ENCODE measurements at places on chromosomes 16 and 17.

- no peak for DNase-seq
Measured at GRCh38 chr16:4260360-4260759, 12.5 kb downstream of the TFAP4 start.

- no peak for DNase-seq
Measured at GRCh38 chr17:5608399-5609112, 24.2 kb upstream of the NLRP1 start.

- DNase-seq = no peak
Measured at GRCh38 chr17:72922219-72922618, 170.3 kb downstream of the SLC39A11 start.

DNA sequence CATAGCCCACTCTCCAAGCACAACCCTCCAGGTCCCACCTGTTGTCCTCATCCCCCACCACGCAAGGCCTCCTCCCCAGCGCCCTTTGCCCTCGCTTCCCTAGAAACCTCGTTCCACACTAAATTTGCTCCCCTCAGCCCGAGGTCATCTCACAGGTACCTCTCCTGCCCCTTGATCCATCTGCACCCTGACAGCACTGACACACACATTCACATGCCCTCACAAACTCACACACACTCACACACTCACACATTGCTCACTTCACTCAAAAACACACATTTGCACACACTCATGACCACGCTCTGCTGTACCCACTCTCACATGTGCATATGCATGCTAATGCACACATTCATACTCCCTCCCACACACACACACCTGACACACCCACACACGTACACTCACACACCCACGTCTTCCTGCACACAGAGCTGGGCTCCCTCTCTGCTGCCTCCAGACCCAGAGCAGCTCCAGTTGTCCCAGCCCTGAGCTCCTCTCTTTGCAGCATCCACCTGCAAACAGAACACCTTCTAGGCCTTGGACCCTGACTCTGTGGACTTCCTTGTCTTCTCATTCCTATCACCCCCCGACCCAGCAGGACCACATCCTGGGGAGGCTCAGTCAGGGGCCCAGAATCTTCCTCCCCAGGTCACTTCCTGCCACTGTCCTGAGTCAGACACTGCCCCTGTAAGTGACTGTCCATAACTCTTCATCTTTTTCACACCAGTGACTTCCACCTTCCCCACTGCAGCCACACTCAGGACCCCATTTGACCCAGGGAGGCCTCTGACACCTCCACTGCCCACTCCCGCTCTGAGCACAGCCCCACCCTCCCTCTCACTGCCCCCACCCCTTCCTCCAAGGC is 4.9 kb downstream of the ASGR2 start:
- no peak for DNase-seq

DNA sequence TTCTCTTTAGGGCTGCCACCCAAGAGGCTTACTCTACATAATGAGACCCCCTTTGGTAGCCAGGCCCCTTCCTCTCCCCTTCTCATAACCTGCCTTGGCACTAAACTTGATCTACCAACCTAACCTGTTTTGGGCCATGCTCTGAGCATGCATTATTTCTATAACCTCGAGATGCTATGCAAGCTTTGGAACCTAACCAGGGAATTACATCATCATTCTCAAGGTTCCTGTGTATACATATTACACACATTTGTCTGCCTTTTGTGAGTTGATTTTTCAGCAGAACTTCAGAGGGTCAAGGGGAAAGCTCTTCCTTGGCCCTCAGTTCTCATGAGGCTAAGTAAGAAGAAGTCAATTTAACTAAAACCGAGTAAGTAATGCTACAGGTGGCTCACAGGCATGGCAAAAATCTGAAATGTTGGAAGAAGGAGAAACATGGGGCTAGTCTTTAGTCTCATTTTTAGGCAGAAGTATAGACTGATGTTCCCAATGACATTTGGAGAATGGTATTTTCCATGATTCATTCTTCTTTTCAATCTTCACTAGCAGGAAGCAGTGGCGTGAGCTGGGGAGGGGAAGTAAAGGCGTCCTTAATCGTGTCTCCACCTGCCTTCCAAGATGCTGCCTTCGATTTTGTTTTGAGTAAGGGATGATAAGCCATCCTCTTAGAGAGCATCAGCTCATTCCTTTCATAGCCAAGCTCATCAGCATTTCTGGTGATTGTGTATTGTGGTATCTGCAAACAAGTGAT is 308.4 kb downstream of the ABCC12 start:
- DNase-seq = no peak

DNA sequence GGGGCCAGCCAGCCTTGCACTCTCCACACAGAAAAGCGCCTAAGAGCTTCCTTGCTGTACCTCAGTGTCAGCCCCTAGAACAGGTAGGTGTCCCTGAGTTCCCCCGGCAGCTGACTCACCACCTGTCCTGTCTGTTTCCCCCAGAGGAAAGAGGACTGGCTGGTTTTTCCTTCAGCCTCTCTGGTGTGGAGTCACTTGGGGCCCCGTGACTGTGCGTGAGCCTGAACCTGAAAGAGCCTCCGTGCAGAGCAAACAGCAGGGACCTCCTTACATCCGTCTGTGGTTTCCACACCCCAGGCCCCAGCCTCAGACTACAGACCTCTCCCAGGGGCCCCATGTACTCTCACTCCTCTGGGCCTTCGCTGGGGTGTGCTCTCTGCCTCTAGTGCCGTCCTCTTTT is 87.8 kb downstream of the GNAO1 start:
- DNase-seq = peak; percentile 35

DNA sequence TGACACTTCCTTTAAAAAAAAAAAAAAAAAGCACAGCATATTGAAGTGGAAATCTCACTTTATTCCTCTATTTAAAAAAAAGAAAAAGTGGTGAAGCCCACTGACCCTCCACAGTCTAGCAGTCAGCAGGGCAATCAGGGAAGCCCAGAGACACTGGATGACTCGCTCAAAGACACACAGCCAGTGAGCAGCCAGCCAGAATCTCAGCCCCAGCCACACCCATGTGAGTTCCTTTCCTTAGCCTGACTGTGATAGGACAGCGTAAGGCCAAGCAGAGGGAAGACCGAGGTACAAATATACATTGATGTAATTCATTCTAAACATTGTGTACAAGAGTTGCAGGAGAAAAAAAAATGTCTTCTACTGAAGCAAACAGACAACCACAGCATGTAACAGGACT is 22.5 kb downstream of the XPO6 start:
- DNase-seq = peak; percentile 60

DNA sequence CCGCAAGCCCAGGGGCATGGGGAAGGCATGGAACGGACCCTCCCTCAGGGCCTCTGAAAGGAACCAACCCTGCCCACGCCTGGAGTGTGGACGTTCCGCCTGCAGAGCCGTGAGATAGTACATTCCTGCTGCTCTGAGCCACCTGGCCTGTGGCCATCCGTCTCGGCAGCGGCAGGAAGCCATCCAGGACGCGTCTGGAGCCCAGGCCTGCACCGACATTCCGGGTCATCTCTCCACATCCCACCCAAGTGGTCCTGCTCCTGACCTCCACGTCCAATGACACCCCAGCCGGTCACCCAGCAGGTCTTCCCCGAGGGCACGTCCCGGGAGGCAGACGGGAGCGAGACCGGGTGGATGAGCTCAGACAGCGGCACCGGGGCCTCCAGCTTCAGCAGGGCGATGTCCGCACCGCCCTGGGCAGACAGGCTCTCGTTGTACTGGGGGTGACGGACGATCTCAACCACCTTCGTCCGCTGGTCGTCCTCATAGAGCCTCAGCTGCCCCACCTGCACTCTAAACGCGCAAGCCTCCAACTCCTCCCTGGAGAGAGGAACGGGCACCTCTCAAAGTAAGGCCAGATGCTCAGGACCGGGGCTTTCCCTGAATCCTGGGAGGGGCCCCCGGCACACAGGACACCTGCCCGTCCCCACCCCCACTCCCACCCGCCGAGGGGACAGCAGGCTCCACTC is 21.3 kb upstream of the UBE2I start:
- no peak for DNase-seq

GRCh38 chr17:37527249-37527851 is 37.7 kb downstream of the DUSP14 start:
- peak; percentile 67 for DNase-seq

GRCh38 chr16:87263418-87264052 is 53.7 kb downstream of the C16orf95 start:
- no peak for DNase-seq

DNA sequence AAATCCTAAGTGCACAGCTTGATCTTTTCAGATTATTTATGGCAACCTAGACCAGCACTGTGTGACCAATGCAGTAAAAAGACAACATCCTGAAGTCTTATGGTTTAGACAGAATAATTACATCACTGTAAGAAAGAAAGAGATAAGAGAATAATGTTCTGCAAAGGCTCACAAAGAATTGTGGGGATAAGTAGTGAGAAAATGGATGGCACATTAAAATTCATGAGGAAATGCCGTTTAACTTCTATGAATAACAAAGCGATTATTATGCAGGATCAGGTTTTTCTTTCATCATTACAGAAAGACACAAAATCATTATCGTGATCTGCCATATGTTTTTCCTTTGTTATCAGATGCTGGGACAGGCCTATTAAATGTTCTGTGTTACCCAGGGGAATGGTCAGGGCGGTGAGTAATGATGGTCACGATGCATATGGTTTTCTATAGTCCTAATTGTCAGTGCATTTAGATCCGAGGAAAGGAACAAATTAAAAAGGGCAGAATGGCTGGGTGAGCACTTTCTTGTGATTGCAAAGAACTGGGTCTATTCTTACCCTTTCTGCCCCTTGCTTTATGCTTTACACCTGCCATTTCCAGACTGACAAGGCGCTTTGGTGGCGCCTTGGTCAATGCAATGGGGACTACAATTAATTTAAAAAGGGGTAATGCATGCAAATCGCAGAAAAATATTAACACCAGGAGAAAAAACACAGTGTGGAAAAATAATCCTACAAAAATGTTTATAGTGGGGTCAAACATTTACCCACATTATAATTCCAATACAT is 18.1 kb upstream of the DHX40 start:
- DNase-seq = no peak

DNA sequence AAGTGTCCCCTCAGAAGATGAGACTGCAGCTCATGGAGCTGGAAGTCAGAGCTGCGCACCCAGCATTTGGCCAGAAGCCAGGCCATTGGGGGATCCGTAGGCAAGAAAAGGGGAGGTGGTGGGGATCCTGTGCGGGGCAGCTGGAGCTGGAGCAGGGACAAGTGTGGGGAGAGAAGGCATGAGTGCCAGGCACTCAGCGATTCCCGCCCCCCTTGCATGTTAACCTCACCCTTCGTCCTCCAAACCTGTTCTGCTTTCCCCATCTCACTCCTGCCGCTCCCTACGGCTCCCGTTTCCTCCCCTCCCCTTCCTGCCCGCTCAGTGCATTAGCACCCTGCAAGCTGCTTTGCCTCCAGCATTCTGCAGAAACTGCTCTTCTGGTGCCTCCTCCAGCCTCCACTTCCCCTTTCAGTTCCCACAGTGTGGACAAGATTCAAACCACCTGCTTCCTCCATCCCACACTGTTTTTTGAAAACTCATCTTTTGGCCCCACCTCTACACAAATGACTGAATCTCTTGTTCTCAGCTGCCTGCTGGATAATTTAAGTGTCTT is 5.6 kb downstream of the ALOX15 start:
- DNase-seq = no peak

GRCh38 chr16:11688520-11688886 is 20.2 kb downstream of the SNN start:
- DNase-seq = no peak

DNA sequence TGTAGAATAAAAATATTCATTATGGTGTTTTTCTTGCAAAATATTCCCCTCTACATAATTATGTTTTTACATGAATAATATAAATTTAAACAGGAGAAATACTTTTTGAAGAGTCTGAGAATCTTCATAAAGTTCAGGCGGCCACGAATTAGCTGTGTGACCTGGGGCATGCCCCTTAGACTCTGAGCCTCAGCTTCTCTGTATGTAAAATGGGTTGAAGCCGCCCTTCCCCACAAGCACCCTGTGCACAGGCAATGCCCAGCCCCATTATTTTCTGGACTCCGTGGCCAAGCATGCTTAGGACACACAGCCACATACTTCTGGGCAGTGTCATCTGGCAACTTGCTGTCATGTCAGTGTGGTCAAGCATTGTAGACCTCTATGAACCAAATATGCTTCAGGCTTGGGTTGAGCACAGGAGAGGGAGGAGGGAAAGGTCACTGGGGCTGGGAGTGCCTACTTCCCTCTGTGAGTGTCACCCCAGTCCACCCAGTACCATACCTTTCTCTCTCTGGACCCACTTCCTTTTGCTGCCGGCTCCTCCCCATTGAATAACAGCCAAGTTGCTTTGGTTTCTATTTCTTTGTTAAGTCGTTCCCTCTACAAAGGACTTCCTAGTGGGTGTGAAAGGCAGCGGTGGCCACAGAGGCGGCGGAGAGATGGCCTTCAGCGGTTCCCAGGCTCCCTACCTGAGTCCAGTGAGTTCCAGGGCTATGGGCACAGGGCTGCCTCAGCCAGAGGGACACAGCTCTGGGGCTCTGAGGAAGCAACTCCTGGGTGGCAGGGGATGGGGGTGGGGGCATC is at the start of gene LGALS9:
Gene LGALS9 (plus strand): TSS at position 582 of the 804 bp plus-strand sequence. CDS start 78 bp downstream, at position 660.
- peak; percentile 74 for DNase-seq

GRCh38 chr17:36212966-36213365 is 2.1 kb downstream of the CCL4L2 start:
- no peak for DNase-seq

DNA sequence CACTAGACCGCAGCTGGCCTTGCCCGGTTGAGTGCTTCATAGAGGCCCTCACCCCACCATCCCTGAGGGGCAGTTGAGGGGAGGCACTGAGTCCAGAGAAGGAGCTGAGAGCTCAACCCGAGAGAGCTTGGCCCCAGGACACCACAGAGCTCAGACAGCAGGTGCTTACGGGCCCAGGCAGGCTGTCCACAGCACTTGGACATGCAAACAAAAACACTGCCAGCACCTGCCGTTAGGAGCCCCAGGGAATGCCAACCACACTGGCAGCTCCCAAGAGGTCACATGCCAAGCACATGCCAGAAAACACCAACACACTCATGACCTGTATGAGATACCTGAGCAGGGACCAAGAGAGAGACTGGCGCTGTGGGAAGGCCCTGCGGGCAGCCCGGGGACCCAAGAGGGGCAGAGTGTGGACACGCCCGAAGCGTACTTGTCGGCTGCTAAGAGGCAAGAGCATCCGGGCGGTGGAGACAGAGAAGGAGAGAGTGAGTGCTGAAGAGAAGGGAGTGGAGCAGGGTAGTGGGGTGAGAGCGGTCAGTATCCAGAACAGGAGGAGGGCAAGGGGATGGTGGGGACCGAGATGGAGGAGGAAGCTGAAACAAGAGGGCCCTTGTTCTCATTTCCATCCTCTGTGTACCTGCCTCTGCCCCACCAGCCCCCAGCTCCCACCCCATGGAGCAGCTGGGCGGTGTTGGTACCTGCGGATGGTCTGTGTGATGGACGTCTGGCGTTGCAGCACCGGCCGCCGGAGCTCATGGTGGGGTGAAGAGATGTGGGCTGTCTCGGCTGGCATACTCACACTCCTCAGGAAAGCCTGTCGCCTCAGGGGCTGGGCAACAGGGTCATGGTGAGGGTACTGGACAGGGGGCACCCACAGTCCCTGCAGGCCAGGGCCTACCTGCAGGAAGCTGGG is 8.2 kb downstream of the RHBDF1 start:
- DNase-seq = no peak
